ENCODE measurements at places on chromosomes 3 and 15. TPM values are rescaled to one million over a fixed set of nuclear protein-coding genes. Genes with fewer than 3 reads are reported as not detected.

ARPIN gene
- total RNA-seq = 7.7 TPM

VGLL3 gene
- total RNA-seq = 9.1 TPM

FBXW12 gene
- not detected for total RNA-seq

DNA sequence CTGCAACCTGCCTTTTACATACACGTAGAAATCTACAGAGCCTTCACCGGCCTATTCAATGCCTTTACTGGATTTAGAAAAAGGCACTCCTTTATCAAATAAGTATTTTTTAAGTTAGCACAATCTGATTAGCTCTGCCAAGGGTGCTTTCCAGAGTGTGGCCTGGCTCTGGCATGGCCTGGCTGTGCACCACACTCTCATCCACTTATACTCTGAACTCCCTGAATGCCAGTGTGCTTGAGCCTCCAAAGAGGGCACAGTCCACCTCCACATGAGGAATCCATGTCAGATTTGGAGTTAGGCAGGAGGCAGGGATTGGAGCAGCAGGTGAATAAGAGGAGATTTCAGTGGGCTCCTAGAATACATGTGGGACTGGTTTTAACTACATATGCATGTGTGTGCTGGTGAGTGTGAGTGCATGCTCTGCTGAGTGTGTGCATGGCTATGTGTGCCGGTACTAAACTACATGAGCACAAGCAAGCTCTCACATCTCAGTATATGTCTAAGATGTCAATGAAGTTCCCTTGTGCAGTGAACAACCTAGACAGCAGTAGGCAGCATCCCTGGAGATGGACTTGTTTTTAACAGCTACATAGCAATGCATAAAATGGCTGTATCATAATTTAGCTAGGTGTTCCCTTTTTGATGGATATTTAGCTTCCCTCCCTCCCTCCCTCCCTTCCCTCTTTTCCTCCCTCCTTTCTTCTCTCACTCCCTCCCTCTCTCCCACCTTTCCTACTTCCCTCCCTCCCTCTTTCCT is 17.8 kb upstream of the ZFAND6 start:
- no peak for DNase-seq

- DNase-seq = no peak
These were observed 72.5 kb upstream of the HERC1 start for GRCh38 chr15:63906266-63906584.

DNA sequence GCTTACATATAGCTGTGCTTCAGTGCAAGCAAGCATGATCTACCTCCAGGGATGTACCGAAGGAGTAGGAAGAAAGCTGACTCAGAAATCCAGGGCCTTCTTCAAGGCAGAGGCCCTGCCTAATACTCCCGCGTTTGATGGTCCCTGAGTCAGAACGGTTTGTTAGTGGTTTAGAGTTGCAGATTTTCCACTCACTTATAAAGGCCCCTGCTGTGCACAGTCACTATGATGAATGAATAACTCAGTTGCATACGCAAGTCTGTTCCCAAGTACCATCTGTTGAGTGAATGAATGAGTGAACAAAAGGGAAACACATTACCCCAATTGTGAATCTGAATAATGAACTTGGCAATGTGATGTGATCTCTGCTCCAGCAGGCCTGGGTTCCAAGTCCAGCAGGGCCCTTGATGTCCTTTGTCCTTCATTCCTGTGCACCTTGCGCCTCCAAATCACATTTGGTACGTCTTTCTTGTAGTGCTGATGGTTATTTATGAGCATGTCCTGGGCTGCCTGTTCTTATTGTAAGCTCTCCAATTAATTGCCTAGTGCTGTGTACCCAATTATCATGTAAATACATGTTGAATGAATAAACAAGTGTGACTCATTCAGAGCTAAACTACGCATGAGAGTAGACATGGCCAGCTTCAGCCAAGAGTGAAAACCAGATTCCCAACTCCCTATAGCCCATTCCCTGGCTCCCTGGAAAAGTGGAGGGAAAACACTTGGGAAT is 85.3 kb upstream of the LIMD1 start:
- DNase-seq = no peak

DNA sequence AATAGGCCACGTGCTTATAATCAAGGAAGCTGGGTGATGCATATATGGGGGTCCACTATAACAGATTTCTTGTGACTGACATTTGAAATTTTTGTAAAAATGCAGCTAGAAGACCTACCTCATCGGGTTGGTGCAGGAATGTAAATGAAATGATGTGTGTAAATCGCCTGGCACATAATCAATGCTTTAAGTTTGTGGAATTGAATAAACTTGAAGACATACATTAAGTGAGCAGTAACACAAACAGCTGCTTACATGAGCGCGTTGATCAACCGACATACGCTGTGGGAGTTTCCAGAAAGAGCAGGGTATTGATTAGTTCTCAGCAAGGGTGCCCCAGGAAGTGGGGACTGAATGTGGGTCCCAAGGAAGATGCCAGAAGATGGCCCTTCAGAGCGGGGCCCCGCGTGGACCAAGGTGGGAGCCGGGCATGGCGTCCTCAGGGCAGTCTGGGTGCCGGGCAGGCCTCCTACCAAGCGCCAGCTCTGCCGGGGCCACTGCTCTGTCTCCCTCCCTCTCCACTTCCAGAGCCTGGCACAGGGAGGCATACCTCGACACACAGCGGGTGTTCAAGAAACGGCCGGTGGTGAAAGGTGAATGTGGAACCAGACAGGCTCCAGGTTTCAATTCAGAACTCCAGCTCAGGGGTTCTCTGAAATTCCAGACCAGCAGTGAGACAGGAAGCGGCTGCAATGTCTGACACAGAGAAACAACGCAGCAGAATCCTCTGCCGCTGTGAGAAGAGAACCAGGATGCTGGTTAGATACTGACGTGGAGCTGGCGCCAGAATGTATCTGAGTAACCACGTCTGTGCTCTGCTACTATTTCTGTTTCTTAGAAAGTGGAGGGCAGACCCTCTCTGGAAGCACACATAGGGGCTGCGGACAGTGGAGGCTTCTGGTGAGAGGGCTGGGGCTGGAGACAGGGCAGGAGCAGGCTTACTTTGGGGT is 12.6 kb downstream of the BFSP2 start:
- DNase-seq = no peak

DNA sequence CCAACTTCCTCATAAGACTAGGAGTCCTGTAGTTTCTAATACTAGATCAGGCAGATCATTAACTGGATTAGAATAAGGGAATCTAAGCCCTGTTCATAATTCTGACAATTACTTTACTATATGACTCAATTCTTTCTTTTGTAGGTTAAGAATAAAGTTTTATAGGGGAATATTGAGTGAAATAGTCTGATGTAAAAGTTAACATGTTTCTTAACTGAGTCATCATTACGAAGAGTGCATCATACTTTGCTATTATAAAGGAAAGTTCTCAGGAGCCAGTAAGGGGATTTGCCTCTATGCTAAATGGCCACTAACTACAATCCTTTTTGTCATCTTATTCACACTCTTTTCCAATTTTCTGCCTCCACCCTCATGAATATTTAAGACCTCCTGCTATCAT is 63.1 kb downstream of the POLQ start:
- no peak for DNase-seq

DNA sequence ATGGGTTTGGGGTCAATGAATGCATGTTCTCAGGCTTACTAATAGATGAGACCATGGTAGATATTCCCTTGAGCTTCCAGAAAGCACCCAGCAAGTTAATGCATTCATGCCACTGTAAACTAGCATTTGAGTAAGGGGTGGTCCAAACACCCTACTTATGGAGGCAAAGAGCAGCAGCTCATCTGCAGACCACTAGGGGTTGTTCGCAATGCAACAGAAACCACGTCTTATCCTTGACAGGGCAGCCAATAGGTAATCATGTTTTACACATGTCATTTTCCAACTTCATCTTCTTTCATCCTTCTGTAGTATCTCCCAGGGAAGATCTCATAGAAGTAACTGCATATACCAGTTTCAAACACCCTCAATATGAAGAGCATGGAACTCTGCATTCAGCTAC is 330.2 kb downstream of the RORA start:
- no peak for DNase-seq

DNA sequence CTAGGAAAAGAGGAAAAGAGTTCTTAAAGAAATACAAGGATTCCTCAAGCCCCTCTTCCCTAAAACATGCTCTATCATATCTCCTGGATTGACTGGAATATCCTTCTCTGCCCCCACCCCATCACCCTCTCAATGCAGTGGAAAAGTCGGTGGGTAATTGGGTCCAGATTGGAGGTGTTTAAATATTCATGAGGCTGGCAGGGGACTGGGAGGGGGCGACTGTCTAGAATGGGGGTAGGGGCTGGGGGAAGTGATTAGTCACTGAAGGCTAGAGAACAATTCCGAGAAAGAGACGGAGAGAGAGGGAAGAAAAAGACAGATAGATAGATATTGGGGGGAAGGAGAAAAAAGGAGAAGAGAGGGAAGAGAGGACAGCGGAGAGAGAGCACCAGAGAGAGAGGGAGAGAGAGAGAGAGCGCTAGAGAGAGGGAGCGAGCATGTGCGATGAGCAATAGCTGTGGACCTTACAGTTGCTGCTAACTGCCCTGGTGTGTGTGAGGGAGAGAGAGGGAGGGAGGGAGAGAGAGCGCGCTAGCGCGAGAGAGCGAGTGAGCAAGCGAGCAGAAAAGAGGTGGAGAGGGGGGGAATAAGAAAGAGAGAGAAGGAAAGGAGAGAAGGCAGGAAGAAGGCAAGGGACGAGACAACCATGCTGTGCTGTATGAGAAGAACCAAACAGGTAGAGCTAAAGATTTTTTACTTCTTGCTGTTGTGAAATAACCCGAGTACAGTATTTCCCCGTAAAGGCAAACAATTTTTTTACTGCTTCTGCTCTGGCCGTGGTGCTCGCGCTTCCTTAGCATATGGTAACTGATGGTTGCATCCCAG is at the start of gene GAP43:
TSS of gene GAP43 (plus strand) at position 467 of the 825 bp plus-strand sequence. CDS start at position 647, 180 bp downstream.
- DNase-seq = peak; percentile 34

DNA sequence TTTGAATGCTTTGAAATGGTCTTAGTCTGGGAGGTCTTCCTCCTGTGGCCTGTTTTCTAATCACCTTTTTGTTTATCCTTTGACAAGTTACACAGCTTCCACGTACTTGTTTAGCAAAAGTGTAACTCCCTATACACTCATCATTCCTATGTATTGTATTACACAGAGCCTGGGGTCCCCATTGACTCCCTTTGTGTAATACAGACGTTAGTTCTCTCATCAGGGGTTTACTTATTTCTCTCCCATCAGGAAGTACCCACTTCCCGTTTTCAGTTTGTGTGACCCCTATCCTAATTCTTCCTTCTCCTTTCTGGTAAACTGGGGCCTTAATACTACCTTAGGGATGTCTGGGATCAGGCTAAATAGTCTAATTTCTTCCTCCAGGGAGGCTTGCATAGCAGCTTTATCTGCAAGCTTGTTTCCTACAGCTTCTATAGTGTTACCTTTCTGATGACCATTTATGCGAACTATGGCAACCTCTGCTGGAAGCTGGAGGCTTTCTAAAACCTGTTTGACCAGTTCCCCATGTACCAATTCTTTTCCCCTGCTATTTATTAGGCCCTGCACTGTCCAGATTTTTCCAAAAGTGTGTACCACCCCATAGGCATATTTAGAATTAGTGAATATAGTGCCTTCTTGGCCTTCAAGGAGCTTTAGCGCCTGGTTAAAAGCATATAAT is 22.4 kb downstream of the ARL8B start:
- no peak for DNase-seq

GRCh38 chr3:31147550-31147949 is 253.1 kb upstream of the GADL1 start:
- DNase-seq = no peak

DNA sequence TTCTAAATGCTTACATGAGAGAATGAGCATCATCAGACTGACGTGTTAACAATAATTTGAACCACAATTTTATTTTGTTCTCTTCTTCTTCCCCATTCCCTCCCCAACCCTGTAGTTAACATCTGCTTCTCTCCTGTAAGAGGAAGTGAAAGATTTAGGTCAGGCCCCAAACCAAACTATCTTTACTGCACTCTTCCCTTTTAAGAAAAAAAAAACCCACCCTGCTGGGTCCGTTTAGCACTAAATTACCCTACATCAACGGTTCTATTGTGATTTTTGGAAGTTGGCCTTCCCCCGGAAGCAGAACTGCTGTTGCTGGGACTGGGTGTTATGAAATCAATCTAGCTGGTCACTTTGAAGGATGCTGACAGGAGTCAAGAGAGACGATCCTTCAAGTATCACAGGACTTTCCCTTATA is 49.4 kb downstream of the NFKBIZ start:
- DNase-seq = peak; percentile 11

DNA sequence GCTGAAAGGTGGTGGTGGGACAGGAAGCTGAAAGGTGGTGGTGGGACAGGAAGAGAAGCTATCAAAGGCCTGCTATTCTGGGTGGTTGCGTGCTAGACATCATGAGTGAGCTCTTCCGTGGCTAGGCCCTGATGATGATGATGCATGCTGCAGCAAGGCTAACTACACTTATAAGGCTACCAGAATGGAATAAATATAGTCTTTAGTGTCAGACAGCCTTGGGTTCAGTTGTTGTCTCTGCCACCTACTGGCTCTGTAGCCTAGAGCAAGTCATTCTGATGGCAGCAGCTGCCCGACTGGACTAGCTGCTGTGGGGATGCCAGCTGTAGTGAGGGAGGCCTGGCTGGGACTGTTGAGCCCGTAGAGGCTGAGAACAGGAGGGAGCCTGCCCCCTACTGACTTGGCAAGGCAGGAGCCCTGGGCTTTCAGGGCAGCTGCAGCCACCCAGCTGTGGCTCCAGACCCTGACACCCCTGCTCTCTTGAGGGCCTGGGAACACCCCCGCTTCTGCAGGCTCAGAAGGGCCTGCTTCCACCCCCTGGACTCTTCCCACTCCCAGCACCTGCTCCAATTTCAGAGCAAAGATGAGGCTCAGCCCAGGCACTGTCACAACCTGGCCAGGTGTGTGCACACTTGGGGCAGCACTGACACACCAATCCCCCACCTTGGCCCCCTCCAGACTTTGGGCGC is 21.4 kb upstream of the ZBED2 start:
- DNase-seq = no peak

DNA sequence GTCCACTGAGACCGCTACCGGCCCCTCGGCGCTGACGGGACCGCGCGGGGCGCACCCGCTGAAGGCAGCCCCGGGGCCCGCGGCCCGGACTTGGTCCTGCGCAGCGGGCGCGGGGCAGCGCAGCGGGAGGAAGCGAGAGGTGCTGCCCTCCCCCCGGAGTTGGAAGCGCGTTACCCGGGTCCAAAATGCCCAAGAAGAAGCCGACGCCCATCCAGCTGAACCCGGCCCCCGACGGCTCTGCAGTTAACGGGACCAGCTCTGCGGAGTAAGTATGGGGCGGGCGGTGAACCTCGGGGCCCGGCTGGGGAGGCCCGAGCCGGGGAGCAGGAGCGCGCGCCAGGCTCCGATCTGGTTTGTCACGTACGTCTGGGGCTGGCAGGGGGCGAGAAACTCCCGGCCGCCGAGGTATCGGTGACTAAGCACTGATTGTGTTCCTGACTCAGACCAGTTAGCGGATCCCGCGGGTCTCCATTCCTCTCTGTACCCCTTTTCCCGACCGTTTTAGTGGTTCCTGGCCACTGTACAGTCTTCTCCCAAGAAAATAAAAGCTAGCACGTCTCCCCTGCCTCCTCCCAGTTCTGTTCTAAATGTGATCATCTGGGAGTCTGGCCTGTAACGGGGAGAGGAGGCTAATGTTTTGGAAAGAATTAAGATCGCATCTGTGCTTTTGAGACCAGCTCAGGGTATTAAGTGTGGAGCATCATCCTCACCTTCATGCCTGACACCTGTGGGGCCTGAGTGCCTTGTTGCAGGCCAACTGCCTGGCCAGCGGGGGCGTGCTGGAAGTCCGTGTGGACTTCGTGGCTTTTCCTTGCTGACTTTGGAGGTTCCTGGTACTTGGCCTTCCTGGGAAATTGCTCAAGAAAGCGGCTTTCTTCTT is 691 bp downstream of the MAP2K1 start:
- peak; percentile 57 for DNase-seq
